A549 treated with Hydrocortisone at 1 μM for 4 hours (cell line): ENCODE measurements at places on chromosomes 2 and 18. TPM values are rescaled to one million over a fixed set of nuclear protein-coding genes. Genes with fewer than 3 reads are reported as not detected.

Gene MAP3K19
- total RNA-seq, result not detected in 5 replicates

Gene CABLES1
- 14.3 to 17.6 TPM (median 15.3 TPM) in 5 replicates for total RNA-seq

Gene DCTN1
- 120 to 153 TPM (median 146 TPM) in 5 replicates for total RNA-seq

Gene EMILIN1
- total RNA-seq, result 0.32 to 0.55 TPM (median 0.48 TPM) in 5 replicates

Gene NYAP2
- 0.02 TPM in 1 of 5 replicates, not detected in the others for total RNA-seq

Gene ZSWIM2
- not detected in 5 replicates for total RNA-seq

Gene TRAK2
- total RNA-seq, result 11.2 to 18.0 TPM (median 14.2 TPM) in 5 replicates

Gene REG3G
- total RNA-seq, result not detected in 5 replicates

Gene COL3A1
- 0.09 to 0.21 TPM (median 0.20 TPM) in 5 replicates for total RNA-seq

Gene TUBA4B
- total RNA-seq, result 0.15 to 0.33 TPM (median 0.20 TPM) in 5 replicates

Gene SNRPD1
- 114 to 187 TPM (median 156 TPM) in 5 replicates for total RNA-seq

Gene FBXO41
- 3.9 to 5.5 TPM (median 5.3 TPM) in 5 replicates for total RNA-seq

Gene ALPP
- total RNA-seq, result 9.3 to 13.2 TPM (median 12.1 TPM) in 5 replicates

Gene LYPD6B
- total RNA-seq, result 0.10 TPM in 1 of 5 replicates, not detected in the others

Gene ANKRD30B
- not detected in 5 replicates for total RNA-seq

Gene KIF1A
- total RNA-seq, result 0.74 to 1.4 TPM (median 0.84 TPM) in 5 replicates

Gene CFC1
- 0.09 to 0.10 TPM in 2 of 5 replicates, not detected in the others for total RNA-seq

Gene HNMT
- total RNA-seq, result 0.47 to 1.4 TPM (median 0.98 TPM) in 5 replicates

Gene CNDP1
- total RNA-seq, result not detected in 5 replicates

Gene ALPI
- 0.05 TPM in 2 of 5 replicates, not detected in the others for total RNA-seq

Gene SCYGR2
- total RNA-seq, result not detected in 5 replicates
